ENCODE measurements at places on chromosomes 3 and 15. TPM values are rescaled to one million over a fixed set of nuclear protein-coding genes. Genes with fewer than 3 reads are reported as not detected.
A peak's percentile ranks its signal among the peaks of the same experiment; 100 is the strongest.

GRCh38 chr3:149026718-149027117 lies 35.4 kb downstream of the GYG1 start:
- peaks cover 3% of the 10 kb centered on the region for H3K4me1 ChIP-seq
- peaks cover 67% of the 10 kb centered on the region for H3K36me3 ChIP-seq
- H3K4me3 ChIP-seq, result no peak overlapping the region

DNA sequence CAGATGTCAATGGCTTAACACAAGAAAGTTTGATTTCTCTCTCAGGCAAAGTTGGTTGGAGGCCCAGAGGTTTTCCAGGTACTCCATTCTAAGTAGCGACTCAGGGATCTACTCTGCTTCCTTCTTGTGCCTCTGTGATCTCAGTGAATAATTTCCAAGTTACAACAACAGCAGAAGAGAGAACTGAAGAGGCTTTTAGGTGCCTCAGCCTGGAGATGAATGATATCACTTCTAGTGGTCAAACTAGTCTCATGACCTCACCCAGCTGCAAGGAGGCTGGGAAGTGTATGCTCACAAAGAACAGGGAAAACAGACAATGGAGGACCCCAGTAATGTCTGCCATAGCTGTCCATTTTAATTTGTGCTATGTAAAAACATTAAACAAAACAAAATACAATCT lies 4.6 kb upstream of the PRICKLE2 start:
- no peaks in the 10 kb centered on the region for H3K27me3 ChIP-seq
- no peaks in the 10 kb centered on the region for H3K36me3 ChIP-seq
- no peak for DNase-seq
- H3K4me3 ChIP-seq, result no peak overlapping the region
- no peak overlapping the region for H3K27ac ChIP-seq
- H3K4me1 ChIP-seq, result peaks cover 10% of the 10 kb centered on the region

DNA sequence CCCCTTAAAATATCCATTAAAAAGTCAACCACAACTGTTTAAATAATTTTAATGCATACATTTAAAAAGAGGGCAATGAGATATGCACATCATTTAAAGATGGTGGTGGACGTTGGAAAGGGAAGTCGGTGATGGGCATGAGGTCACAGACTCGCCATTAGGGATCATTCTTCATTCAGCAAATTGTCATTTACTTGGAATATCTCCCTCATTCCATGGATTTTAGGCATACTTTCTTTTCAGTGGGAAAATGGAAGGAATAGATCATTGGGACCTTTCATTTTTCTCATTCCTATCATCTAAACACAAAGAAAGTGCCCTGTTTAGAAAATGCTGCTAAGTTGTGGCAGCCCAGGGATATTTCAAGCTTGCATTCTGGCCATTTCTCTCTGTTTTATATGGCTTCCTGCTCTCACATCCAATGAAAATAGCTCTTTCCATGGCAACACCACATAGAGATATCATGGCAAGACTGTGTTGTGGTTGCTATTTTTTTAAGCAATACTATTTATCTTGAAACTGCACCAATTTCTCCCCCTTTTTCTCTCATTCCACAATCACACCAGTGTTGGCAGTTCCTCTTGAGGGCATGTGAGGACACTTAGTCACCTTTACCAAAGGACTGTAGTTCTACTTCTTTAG lies 40.7 kb upstream of the LMCD1 start:
- H3K27ac ChIP-seq, result peak overlapping the region; percentile 77
- no peaks in the 10 kb centered on the region for H3K36me3 ChIP-seq
- H3K27me3 ChIP-seq, result no peaks in the 10 kb centered on the region
- no peaks in the 10 kb centered on the region for H3K4me1 ChIP-seq
- no peak overlapping the region for H3K4me3 ChIP-seq

DNA sequence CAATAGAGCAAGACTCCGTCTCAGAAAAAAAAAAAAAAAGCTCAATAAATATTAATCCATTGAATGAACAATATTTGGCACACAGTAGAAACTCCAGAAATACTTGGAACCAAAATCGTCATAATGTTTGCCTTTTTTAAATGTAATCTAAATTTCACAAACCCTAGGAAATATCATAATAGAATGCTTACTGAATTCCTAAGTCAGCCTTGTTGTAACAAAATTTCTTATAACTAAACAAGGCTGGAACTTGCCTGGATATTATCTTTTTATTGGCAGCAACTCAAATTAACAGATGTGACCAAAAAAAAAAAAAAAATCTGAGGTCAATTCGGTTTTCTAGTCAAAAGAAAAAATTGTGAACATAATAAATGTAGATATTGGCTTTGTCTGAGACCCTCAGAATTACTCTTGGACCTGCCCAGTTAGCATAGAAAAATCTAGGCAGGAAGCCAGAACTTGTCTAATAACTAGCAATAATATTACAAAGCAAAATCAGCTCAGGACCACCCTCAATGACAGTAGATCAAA lies 33.3 kb downstream of the GABPB1 start:
- H3K4me1 ChIP-seq, result no peaks in the 10 kb centered on the region
- no peak overlapping the region for H3K4me3 ChIP-seq
- no peak for DNase-seq
- no peaks in the 10 kb centered on the region for H3K27me3 ChIP-seq

GRCh38 chr3:157370867-157371266 lies 65.8 kb upstream of the PTX3 start:
- no peak overlapping the region for H3K27ac ChIP-seq
- H3K36me3 ChIP-seq, result no peaks in the 10 kb centered on the region
- DNase-seq, result no peak
- H3K4me1 ChIP-seq, result peaks cover 22% of the 10 kb centered on the region
- H3K4me3 ChIP-seq, result no peak overlapping the region

- no peak for DNase-seq
- no peaks in the 10 kb centered on the region for H3K36me3 ChIP-seq
- no peak overlapping the region for H3K4me3 ChIP-seq
- H3K27ac ChIP-seq, result peak overlapping the region; percentile 1
- no peaks in the 10 kb centered on the region for H3K4me1 ChIP-seq
- peaks cover 5% of the 10 kb centered on the region for H3K27me3 ChIP-seq
Observed at GRCh38 chr3:128461731-128462130, 5.0 kb downstream of the DNAJB8 start.

DNA sequence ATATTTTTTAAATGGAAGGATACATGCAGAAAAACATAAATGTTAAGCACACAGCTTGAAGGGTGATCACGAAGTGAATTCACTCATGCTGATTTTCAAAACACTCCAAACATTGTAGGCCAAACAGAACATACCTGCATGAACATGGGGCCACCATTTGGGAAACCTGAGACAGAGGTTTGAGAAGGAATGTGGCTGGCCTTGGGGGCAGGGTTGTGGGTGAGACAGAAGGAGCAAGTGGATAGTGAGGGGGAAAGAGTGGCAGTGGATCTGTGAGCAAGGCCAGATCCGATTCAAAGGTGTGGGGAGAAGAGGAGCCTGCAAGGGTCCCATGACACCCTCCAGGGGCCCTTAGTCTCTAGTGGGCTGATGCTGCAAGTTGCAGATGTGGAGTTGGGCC lies 94.9 kb downstream of the HMG20A start:
- H3K27me3 ChIP-seq, result no peaks in the 10 kb centered on the region
- H3K36me3 ChIP-seq, result no peaks in the 10 kb centered on the region
- H3K4me3 ChIP-seq, result no peak overlapping the region
- no peak overlapping the region for H3K27ac ChIP-seq
- DNase-seq, result no peak
- no peaks in the 10 kb centered on the region for H3K4me1 ChIP-seq

- H3K36me3 ChIP-seq, result no peaks in the 10 kb centered on the region
- H3K27ac ChIP-seq, result no peak overlapping the region
- no peaks in the 10 kb centered on the region for H3K27me3 ChIP-seq
- H3K4me3 ChIP-seq, result no peak overlapping the region
Observed at GRCh38 chr15:53872410-53872809, 105.8 kb upstream of the UNC13C start.

GRCh38 chr3:13500133-13500885 lies 20.2 kb downstream of the HDAC11 start:
- no peak overlapping the region for H3K27ac ChIP-seq
- H3K36me3 ChIP-seq, result no peaks in the 10 kb centered on the region

GRCh38 chr15:41437448-41437847 lies 20.6 kb downstream of the RTF1 start:
- H3K27ac ChIP-seq, result no peak overlapping the region
- H3K27me3 ChIP-seq, result no peaks in the 10 kb centered on the region
- no peaks in the 10 kb centered on the region for H3K4me1 ChIP-seq

GRCh38 chr15:27399241-27399640 lies 428.3 kb downstream of the GABRG3 start:
- no peaks in the 10 kb centered on the region for H3K27me3 ChIP-seq
- no peak for DNase-seq
- H3K27ac ChIP-seq, result no peak overlapping the region
- H3K4me3 ChIP-seq, result no peak overlapping the region
- H3K4me1 ChIP-seq, result peaks cover 4% of the 10 kb centered on the region

DNA sequence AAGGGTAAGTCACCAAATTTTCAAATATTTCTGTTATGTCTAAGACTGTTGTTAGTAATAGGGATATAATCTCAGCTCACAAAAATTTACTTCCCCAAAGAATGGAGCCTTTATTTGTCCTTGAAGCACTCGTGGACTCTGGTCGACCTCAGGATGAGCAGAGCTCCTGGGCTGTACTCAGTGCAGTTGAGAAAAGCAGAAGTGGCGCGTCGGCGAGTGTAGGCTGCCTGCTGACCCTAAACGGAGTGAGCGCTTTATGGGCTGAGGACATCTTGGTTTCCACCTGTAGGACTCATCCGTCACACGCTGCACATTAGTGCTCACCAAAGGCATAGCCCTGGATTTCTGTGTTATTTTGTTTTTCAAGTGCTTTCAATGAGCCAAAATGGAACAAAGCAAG lies 11.0 kb downstream of the GABRA5 start:
- no peaks in the 10 kb centered on the region for H3K27me3 ChIP-seq
- no peak overlapping the region for H3K4me3 ChIP-seq
- no peaks in the 10 kb centered on the region for H3K36me3 ChIP-seq
- no peak for DNase-seq

DNA sequence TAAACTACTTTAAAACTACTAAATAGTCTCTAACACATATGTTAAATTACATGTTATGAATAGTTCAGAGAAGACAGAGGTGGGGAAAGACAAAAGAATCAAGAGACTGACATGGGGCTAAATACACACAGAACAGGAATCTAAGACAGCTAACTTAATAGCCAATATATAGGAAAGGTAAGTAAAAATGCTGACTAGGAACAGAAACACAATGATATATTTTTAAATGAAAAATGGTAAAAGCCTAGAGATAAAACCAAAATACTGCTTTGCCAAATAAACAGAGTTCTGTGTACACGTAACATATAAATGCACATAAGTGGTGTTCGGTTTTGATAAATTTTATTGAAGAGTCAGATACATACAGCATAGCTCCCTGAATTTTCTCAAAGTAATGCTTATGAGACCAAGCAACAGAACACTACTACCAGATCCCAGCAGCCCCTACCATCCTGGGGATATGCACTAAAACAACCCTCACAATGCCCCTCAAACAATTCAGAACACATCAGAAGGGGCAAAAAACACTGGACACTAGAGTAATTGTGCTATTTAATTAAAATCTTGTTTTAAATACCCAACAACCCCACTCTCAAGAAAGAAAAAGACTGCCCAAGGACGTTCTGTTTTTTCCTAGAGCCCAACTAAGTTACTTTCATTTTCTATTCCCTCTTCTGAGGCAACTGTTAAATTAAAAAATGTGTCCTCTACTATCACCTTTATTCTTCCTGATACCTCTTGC lies 121.1 kb downstream of the ADAM10 start:
- DNase-seq, result no peak
- no peak overlapping the region for H3K27ac ChIP-seq
- H3K4me1 ChIP-seq, result peaks cover 2% of the 10 kb centered on the region
- peaks cover 30% of the 10 kb centered on the region for H3K36me3 ChIP-seq

DNA sequence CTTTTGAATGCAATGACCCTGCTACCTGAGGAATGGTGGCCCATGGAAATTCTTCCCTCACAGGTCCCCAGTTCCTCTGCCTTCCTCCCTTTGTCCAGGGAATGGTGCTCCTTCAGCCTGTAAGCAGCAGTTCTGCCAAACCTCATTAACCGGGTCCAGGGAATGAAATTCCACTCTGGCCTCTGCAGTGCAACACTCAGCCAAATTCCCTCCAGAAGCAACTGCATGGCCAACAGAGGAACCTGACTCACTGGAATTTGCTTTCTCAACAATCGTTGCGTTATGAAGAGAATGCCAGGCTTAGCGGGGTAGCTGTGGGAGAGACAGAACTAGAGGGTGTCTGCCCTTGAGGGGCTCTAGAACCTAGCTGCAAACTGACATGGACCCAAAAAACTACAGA lies 449.4 kb upstream of the PROK2 start:
- peaks cover 8% of the 10 kb centered on the region for H3K4me1 ChIP-seq
- peaks cover 6% of the 10 kb centered on the region for H3K27me3 ChIP-seq
- DNase-seq, result no peak
- H3K27ac ChIP-seq, result no peak overlapping the region

GRCh38 chr3:132536442-132537153 lies 60.5 kb upstream of the ACKR4 start:
- peaks cover 58% of the 10 kb centered on the region for H3K36me3 ChIP-seq
- no peak overlapping the region for H3K4me3 ChIP-seq
- H3K27ac ChIP-seq, result peak overlapping the region; percentile 39
- DNase-seq, result no peak
- H3K4me1 ChIP-seq, result peaks cover 6% of the 10 kb centered on the region

DNA sequence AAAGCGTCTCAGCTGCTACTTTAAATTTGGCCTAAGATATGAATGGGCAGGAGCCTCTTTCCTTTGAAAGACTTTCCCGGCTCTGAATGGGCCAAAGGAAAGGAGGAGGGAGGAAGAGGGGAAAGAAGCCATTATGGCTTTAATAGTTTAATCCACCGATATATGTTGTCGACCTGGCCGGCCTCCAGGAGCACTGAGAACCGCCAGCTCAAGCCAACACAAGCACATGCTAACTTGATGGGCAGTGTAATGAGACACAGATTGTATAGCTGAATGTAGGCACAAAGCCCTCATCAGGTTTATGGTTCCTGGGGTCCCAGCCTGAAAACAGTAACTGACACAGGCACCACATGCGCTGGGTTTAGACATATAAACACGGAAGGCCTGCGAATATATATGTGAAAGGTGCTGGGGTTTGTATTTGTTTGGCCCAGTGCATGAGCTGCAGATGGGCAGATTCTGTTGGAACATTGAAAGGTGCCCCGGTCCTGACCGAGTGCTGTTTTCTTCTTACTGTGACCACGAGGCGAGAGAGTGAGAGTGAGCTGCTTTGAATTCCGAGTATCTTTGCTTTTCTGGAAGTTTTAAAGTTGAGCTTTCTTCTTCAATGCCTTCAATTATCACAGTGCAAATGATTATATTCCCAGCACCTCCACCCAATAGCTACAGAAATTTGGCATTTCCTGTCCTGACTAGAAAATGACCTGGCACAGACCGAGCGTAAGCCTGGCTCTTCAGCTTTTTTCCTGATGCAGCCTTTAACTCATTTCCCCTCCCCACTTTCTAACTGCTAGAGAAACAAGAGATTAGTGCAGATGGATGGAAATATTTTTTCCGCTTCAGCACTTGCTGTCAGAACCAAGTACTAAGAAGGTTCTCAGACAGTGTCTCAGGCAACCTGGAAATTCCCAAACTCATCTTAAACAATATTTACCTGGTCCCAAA lies 267.3 kb downstream of the RORA start:
- H3K27me3 ChIP-seq, result no peaks in the 10 kb centered on the region
- DNase-seq, result no peak
- no peak overlapping the region for H3K4me3 ChIP-seq
- H3K4me1 ChIP-seq, result peaks cover 15% of the 10 kb centered on the region
- no peak overlapping the region for H3K27ac ChIP-seq

GRCh38 chr15:62104401-62104800 lies 37.6 kb downstream of the C2CD4A start:
- peaks cover 14% of the 10 kb centered on the region for H3K4me1 ChIP-seq
- no peaks in the 10 kb centered on the region for H3K27me3 ChIP-seq
- H3K36me3 ChIP-seq, result no peaks in the 10 kb centered on the region
- no peak overlapping the region for H3K27ac ChIP-seq
- no peak for DNase-seq
- no peak overlapping the region for H3K4me3 ChIP-seq

The C3orf62 gene
- polyA plus RNA-seq, result 5.8 TPM

The ARRDC4 gene
- polyA plus RNA-seq, result 3.9 TPM

The STARD9 gene
- 2.3 TPM for polyA plus RNA-seq

The C3orf33 gene
- 3.3 TPM for polyA plus RNA-seq

The MINAR1 gene
- polyA plus RNA-seq, result 0.35 TPM

The ACP3 gene
- polyA plus RNA-seq, result 0.19 TPM

Measured in SK-N-SH (cell line).